Fibroblast of the aortic adventitia (primary cell): ENCODE measurements at places on chromosomes 4 and X. TPM values are rescaled to one million over a fixed set of nuclear protein-coding genes. Genes with fewer than 3 reads are reported as not detected.

DNA sequence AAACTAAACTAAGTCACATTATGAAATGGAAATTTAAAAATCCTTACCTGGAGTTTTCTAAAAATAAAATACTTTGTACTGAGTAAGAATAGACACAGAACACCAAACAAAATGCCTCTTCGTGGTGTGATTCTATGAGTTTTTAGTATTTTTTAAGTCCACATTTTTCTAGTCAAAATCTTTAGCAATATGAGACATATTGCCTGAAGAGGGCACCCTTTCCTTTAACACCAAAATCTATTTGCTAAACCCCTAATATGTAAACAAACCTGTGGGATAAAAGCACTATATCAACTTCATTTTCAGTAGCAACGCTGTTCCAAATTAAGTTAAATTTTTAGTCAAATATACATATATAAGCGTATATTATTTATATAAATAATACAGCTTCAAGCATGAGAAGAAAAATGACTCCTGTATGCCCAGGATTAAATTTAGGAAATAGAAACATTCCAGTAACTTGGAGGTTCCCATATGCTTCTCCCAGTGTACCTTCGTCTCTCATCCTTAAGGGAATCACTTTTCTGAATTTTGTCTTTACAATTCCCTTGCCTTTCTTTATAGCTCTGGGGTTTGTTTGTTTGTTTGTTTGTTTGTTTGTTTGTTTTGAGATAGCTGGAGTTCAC, 23.0 kb upstream of the PGM2 start:
- peak; percentile 80 for DNase-seq

GRCh38 chrX:20585782-20586181, 319.1 kb upstream of the RPS6KA3 start:
- DNase-seq: peak; percentile 14

DNA sequence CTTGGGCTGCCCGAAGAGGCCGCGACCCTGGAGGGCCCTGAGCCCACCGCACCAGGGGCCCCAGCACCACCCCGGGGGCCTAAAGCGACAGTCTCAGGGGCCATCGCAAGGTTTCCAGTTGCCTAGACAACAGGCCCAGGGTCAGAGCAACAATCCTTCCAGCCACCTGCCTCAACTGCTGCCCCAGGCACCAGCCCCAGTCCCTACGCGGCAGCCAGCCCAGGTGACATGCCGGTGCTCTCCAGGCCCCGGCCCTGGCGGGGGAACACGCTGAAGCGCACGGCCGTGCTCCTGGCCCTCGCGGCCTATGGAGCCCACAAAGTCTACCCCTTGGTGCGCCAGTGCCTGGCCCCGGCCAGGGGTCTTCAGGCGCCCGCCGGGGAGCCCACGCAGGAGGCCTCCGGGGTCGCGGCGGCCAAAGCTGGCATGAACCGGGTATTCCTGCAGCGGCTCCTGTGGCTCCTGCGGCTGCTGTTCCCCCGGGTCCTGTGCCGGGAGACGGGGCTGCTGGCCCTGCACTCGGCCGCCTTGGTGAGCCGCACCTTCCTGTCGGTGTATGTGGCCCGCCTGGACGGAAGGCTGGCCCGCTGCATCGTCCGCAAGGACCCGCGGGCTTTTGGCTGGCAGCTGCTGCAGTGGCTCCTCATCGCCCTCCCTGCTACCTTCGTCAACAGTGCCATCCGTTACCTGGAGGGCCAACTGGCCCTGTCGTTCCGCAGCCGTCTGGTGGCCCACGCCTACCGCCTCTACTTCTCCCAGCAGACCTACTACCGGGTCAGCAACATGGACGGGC, 579 bp downstream of the ABCD1 start:
- DNase-seq: no peak

GAB1 gene
- 22.8 and 49.3 TPM in 2 replicates for total RNA-seq

DSPP gene
- total RNA-seq: not detected in 2 replicates

CACNA1F gene
- not detected in 2 replicates for total RNA-seq

SOD3 gene
- total RNA-seq: 65.3 and 75.2 TPM in 2 replicates

DNA sequence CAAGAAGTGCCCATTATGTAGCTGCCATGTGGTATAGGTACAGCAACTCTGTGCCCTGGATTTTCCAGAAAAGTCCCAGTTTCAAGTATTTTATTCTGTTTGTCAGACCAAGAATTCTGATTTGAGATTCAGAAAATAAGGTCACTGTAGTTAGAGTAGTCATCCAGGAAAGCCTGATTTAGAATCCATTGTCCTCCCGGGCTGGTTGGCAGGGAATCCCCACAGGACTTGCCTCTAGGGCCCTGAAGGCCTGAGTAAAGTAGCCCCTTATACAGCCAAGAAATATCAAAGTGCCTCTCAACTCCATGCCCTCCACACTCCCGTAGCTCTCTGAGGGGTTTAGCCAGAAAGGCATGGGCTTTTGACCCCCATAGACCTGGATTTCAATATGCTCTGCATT, 36.3 kb downstream of the RTL5 start:
- no peak for DNase-seq

GRCh38 chrX:1336948-1337779, 579 bp downstream of the IL3RA start:
- no peak for DNase-seq

GRCh38 chrX:125236955-125237354, 82.7 kb upstream of the TEX13C start:
- DNase-seq: no peak

DNA sequence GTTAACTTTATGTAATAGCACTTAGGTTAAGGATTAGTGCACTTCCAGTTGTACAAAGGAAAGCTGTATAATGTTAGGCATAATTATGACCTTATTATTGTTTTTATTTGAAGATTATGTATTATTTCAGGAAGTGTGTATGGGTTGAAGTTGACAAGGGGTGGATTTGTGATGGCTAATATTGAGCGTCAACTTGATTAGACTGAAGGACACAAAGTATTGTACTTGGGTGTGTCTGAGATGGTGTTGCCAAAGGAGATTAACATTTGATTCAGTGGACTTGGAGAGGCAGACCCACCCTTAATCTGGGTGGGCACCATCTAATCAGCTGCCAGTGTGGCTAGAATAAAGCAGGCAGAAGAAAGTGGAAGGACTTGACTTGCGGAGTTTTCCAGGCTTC, 127.3 kb downstream of the PPARGC1A start:
- DNase-seq: no peak

TENT5D gene
- total RNA-seq: 0.09 TPM in 1 of 2 replicates, not detected in the other

DNA sequence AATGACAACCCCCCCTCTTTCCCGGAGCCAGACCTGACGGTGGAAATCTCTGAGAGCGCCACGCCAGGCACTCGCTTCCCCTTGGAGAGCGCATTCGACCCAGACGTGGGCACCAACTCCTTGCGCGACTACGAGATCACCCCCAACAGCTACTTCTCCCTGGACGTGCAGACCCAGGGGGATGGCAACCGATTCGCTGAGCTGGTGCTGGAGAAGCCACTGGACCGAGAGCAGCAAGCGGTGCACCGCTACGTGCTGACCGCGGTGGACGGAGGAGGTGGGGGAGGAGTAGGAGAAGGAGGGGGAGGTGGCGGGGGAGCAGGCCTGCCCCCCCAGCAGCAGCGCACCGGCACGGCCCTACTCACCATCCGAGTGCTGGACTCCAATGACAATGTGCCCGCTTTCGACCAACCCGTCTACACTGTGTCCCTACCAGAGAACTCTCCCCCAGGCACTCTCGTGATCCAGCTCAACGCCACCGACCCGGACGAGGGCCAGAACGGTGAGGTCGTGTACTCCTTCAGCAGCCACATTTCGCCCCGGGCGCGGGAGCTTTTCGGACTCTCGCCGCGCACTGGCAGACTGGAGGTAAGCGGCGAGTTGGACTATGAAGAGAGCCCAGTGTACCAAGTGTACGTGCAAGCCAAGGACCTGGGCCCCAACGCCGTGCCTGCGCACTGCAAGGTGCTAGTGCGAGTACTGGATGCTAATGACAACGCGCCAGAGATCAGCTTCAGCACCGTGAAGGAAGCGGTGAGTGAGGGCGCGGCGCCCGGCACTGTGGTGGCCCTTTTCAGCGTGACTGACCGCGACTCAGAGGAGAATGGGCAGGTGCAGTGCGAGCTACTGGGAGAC, 1.6 kb downstream of the PCDH10 start:
- no peak for DNase-seq

- peak; percentile 59 for DNase-seq
These were observed 12.4 kb downstream of the YIPF6 start for GRCh38 chrX:68511255-68511654.

- DNase-seq: no peak
These were observed 50.8 kb downstream of the SLC2A9 start for GRCh38 chr4:9970399-9971011.

GRCh38 chrX:46574774-46575381, 1.3 kb downstream of the CHST7 start:
- no peak for DNase-seq

GRCh38 chrX:24014388-24015018, 12.5 kb downstream of the KLHL15 start:
- DNase-seq: no peak

DNA sequence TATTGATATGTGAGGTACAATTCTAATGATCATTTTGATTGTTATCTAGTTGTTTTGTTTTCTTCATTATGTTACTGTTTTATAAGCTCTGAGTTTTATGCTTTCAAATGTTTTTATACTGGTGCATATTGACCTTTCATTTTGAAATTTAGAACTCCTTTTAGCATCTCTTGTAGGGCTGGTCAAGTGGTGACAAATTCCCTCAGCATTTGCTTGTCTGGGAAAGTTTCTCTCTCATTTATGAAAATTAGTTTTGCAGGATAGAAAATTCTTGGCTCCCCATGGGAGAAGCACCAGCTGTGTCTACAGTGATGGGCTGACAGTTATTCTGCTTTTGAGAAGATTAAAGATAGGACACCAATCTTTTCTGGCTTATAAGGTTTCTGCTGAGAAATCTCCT, 105.3 kb upstream of the SPRY1 start:
- no peak for DNase-seq

- DNase-seq: peak; percentile 20
These were observed 103.5 kb downstream of the RPA4 start for GRCh38 chrX:96987228-96987627.

- DNase-seq: peak; percentile 45
These were observed 108.3 kb upstream of the DIAPH2 start for GRCh38 chrX:96576368-96576767.

GRCh38 chr4:8522160-8523120, 57.8 kb upstream of the GPR78 start:
- DNase-seq: no peak

RTL5 gene
- total RNA-seq: 2.3 and 4.3 TPM in 2 replicates

GRCh38 chrX:148536961-148537360, 36.5 kb downstream of the AFF2 start:
- peak; percentile 44 for DNase-seq

NWD2 gene
- total RNA-seq: not detected in 2 replicates

- peak; percentile 79 for DNase-seq
These were observed 2.3 kb downstream of the JADE1 start for GRCh38 chr4:128811571-128812441.

DNA sequence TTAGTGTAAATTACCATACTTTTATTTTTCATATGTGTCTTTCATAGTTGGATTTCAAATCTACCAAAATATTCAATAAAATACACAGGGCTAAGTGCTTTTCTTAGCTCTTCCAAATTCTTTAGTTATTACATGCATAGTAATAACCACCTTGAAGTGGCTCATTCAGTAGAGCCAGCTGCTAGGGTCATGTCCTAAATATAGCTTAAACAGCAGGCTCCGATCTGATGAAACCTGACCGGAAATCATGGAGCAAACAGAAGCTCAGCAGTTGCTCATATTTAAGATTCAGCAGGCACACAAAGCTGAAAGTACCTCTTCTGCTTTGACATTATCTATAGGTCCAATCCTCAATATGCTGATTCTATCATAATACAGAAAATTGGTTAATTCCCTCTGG, 1470.4 kb downstream of the ADGRL3 start:
- DNase-seq: no peak

TCEANC gene
- 3.9 and 4.2 TPM in 2 replicates for total RNA-seq

GRCh38 chrX:153686711-153687110, 1.0 kb upstream of the SLC6A8 start:
- DNase-seq: no peak

DNA sequence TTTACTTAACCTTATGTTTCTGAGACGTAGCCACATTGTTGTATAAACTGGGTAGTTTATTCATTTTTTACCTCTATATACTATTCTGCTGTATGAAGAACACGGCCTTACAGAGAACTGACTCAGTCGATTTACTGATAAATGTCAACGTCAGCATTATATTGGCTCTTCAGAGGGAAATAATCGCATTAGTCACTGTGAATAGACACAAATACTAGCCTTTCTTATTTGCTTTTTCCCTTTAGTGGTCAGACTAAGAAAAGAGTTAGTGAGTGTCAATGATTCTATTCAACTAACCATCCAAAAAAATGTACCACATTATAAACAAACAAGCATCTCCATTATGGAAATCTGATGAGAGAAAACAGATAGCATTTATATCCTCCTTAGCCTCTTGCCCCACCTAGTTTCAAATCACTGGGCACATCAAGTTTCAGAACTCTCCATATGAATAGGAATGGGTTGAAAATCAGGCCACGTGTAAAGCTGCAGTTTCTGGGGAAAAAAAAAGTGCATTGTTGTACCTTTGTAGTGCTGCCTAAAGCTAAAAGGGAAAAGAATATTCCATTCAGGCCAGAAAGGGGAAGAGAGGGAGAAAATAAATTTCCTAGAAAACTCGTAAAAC, 146.7 kb upstream of the VCX3A start:
- DNase-seq: no peak

DNA sequence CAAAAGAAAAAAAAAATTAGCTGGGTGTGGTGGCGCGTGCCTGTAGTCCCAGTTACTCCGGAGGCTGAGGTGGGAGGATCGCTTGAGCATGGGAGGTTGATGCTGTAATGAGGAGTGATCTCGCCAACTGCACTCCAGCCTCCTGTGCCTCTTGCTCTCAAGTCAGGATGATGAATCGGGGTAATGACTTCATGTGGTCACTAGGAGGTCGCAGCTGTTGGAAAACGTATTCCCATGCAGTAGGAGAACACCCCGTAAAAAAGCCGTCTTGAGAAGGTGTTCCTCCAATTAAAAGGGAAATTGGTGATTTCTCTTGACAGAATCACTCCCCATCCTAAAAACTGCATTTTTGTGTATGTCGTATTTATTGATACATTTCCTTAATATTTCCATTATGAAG, 2.2 kb downstream of the CCNB3 start:
- no peak for DNase-seq

TBC1D8B gene
- total RNA-seq: 17.1 and 17.3 TPM in 2 replicates

DNA sequence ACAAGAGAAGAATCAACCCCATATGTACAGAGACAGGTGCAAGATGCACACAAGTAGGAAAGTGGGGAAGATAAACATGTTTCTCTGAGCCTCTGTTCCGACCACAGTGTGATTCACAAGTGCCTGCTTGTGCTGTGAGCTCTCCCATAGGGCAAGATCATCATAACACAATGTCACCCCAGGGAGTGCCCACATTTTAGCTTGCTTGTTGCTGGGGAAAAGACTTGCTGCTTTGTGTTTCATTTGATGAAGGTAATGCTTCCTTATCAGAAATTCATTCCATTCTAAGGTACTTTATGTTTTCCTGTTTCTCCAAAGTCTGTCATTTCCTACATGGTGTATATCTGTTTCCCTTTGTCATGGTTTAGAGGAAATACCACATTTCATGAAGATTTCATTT, 304.5 kb upstream of the DIPK2B start:
- DNase-seq: peak; percentile 45

RASSF6 gene
- not detected in 2 replicates for total RNA-seq
